ENCODE measurements at places on chromosomes 7 and 10.

GRCh38 chr10:10351451-10351850, 666.2 kb upstream of the CELF2 start:
- DNase-seq: no peak

DNA sequence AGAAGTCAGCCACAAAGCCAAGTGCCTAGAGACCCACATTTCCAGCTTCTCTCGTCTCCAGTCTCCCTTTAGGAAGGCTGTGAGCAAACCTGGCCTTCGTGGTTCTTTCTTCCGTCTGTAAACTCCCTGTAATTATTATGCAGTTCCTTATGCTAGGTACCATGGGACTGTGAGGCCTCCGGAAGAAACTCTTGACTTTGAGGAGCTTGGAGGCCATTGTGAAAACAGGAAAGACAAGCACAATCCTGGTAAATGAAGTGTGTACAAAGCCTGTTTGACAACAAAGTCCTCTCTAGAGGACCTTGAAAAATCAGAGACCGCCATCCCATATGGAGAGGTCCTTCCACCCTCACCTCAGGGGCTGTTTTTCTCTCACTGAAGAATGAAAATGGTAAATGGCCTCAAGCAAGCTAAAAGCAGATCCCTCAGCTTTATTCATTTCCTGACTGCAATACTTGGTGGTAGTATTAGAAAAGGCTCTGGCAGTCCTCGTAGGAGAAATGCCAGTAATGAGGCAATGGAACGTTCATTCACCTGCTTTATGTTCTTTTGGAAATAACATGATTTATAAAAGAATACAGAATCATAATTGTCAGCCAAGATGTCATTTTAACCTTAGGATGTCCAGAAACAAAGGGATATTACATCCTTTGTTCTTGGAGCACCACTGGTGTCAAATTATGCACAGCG, 926.4 kb downstream of the LRMDA start:
- no peak for DNase-seq

DNA sequence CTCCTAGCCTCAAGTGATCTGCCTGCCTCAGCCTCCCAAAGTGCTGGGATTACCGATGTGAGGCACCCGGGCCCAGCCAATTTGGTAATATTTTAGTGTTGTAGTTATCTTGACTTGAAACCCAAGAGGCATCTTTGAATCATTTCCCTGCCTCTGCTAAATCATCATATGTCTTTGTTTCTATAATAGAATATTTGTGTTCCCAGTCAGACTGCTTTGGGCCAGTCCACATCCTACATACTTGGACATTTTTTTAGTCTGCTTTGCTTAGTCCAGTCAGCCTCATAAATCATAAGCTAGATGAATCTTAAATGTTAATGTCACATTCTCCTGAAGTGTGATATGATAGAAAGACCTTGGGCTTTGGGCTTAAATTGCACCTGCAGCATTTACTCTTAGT, 5.9 kb downstream of the STAM start:
- DNase-seq: no peak

DNA sequence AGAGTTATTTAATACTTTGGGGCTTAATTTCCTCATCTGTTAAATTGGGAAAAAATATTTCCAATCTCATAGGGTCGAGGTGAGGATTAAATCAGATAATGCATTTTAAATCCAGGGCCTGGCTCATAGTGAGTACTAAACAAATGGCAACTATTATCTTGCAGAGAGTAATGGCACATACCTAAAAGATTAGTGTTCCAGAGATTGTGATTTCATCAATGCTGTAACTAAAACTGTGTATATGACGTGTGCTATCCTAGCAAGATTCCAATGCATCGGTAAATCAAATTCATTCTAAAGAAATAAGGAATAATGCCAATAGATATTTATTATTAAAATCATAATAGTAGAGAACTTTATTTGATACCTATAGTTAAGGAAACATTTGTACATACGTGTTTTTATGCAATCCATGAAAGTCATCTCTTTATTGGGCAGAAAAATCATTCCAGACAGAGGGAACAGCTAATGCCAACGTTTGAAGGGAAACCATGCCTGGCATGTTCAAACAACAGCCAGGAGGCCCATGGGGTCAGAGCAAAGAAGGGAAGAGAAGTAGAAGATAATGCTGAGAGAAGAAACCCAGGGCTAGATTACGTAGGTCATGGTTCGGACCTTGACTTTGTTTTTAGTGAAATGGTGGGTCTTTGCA, 174.8 kb upstream of the AGR3 start:
- no peak for DNase-seq

- no peak for DNase-seq
Observed at GRCh38 chr10:114272696-114273095, 33.6 kb downstream of the VWA2 start.

DNA sequence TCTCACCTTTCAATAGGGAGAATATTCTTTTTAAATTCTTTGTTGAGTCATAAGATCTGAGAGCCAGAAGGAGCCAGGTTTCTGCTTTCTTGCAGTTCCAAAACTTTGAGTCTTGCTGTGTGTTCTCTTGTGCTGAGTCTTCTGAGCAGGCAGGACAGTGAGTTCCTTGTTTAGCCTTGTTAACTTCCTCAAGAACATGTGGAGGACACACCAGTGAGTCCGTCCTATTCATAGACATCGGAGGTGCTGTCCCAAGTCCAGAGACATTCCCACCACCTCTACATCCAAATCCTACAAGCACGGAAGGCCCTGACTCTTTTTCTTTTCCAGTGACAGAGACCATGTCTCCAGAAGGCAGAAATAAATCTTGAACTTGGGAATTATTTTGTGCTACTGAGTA, 135.2 kb upstream of the AGK start:
- DNase-seq: no peak
